ENCODE measurements at places on chromosomes 7 and 10.

DNA sequence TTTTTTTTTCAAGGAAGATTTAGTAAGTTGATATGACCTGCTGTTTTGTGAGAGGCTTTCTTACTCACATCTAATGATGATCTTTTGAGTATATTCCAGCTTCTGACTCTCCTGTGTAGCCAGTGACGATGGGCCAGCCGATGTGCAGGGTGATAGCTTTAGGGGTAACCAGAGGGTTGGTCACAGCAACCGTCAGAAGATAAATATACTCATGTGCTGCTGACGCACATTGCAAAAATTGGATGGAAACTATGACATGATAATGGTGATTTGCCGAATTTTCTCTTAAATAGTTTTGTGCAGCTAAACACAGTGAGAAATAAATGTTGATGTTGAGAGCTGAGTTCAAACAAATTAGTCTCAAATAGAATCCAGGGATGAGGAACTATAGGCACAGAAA, 29.5 kb downstream of the R3HCC1L start:
- no peak for DNase-seq

DNA sequence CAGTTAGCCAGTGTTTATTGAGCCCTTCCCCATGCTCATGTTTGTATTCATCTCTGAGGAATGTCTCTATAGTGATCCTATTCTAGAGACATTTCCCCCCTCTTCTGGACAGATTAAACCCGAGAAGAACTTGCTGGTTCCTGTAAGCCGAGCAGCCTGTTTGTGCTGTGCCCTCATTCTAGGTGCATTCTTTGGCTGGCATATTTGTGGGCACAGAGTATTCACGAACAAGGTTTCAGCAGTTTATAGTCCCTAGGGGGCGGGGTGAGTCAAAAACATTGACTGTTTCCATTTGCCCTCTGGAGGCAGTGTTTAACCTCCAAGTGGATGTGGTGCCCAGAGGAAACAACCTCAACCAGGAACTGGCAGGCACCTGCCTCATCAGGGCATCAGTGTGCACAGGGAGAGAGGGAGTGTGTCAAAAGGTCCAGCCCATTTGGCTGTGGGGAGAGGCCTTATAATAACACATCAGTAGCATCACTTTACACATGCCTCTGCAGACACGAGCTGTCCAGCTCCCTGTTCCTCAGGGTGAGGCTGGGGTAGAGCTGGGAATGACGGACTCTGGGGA, 273.3 kb upstream of the LRGUK start:
- DNase-seq = no peak

- no peak for DNase-seq
Observed at GRCh38 chr7:106462365-106462859, 177.6 kb upstream of the NAMPT start.

DNA sequence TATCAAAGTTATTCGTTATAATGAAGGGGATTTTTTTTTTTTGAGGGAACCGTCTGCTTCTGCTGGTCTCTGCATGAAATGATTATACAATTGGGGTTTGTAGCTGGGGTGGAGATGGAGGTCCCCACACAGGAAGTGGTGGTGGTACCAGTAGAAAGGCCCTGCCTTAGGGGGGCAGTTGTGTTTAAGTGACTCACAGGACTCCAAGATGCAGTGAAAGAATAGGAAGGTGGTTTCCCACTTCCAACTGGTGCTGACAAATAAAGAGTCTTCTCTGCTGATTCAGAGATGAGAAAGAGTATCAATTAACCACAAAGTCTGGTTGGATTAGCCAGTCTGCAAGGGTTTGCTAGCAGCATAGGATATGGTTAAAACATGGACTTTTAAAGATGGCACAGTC, 376.0 kb downstream of the SORCS3 start:
- no peak for DNase-seq

- DNase-seq = no peak
Observed at GRCh38 chr7:139034855-139035585, 822 bp downstream of the ZC3HAV1L start.

GRCh38 chr7:18306696-18307095, 188.9 kb upstream of the HDAC9 start:
- DNase-seq = no peak

DNA sequence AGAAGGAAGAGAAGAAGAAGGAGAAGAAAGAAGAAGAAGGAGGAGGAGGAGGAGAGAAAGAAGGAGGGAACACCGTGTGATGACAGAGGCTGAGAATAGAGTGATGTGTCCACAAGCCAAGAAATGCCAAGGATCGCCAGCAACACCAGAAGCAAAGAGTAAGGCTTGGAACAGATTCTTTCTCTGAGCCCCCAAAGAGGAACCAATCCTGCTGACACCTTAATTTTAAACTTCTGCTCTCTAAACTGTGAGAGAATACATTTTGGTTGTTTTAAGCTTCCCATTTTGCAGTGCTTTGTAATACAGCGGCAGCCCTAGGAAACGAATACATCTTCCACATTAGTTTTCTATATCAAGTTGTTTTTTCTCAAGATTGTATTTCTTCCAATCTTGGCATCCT, 13.9 kb upstream of the WNT8B start:
- DNase-seq = no peak

DNA sequence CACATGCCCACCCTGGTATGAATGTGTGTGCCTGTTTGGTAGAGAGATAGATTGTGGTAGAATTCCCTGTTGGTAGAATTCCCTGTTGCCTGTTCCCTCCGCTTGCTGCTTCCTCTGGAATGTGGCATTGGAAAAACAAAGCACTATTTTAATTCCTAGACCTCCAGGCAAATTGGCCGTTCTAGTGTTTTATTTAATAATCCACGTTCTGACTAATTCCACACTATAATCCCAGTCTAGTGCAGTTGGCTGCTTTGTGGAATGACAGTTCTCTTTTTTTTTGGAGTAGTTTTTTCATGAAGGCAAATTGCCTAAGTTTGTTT, 2.0 kb downstream of the HECW1 start:
- DNase-seq = no peak

DNA sequence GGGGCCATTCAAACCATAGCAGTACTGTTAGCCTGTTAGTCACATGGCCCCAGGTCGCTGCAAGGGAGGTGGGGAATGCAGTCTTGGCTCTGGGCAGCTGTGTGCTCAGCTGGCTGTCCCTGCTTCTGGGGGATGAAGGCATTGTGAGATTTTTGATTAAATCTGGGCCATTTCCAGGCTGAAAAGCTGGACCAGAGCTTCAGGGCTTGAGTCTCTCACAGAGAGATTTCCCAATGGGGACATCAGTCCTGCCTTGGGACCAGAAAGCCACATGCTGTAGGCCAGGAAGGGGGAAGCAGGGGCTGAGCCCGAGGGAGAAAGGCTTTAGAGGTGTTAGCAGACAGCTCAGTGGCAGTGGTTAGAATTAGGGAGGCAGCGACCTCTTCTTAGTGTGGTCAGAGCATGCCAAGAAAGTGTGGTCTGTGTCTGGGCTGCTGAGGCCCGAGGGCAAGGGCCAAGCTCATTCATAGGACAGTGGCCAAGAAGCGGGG, 33.6 kb downstream of the PALD1 start:
- no peak for DNase-seq

- DNase-seq = no peak
Observed at GRCh38 chr7:129176916-129177710, 11.3 kb upstream of the SMO start.

DNA sequence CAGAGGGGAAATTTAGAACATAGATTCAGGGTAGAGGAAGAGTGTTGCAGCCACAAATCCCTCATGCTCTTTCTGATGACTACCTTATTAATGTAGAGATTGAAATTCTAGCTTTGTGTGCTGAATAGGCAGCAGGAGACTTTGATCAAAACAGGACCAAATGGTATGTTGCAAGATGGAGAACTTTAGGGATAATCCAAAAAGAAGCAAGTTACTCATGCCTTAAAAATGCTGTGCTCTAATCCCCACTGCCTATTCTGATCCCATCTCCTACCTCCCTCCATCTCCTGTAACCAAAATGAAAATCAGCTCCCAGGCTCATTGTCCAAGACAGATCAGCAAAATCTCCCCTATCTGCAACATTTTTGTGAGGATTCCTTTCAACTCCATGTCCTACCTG, 31.3 kb downstream of the CH25H start:
- no peak for DNase-seq

DNA sequence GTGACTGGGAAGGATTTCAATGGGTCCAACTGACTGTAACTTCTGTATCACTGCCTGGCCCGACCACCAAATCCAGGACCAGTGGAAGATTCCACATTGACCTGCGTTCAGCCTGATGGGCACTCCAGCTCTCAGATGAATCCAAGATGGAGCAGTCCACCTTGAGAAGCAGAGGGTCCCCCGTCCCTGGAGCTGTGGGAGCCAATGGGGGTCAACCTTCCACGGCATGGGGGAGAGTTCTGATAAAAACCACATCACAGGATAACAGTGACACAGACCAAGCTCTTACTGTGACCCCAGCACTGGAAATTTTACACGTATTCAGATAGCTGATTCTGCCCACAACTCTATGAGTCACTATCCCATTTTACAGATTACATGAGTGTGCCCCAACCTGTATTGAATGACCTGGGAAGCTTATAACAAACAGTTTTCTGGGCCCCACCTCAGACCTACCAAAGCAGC, 11.2 kb downstream of the ZCCHC24 start:
- no peak for DNase-seq

DNA sequence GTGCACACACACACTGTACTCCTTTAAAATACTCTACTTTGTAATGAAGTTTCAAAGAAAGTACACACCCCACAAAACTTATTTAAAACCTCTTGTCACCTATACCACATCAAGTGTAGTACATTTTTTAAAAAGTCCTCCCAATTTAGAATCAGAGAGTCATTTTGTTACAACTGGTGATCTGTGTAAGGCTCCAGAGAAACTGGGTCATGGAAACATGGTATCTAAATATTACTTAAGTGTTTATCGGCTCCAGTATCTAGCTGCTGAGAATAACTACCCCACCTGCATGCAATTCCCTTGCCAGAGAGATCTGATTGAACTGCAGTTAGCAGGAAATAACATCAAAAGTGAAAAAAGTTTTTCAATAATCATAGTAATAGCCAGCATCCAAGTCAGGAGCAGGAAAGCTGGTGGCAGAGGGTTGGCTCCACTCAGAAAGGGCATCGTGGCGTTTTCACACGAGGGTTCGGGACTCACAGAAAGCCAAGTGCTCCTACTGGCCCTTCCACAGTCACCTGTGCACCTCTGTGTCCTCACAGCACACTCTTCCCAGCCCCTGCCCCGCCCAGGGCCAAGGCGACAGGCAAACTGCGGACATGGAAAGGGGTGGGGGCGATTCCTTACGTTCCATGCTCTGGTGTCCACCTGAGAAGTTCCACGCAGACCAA, 6.5 kb downstream of the RGS10 start:
- no peak for DNase-seq

- no peak for DNase-seq
Observed at GRCh38 chr7:95470452-95470851, 15.3 kb upstream of the ASB4 start.

- DNase-seq = no peak
Observed at GRCh38 chr10:25023278-25023677, 6.9 kb downstream of the THNSL1 start.

- DNase-seq = no peak
Observed at GRCh38 chr10:103758294-103758681, 97.1 kb downstream of the SH3PXD2A start.

- DNase-seq = no peak
Observed at GRCh38 chr7:49781996-49782395, 8.6 kb downstream of the VWC2 start.

DNA sequence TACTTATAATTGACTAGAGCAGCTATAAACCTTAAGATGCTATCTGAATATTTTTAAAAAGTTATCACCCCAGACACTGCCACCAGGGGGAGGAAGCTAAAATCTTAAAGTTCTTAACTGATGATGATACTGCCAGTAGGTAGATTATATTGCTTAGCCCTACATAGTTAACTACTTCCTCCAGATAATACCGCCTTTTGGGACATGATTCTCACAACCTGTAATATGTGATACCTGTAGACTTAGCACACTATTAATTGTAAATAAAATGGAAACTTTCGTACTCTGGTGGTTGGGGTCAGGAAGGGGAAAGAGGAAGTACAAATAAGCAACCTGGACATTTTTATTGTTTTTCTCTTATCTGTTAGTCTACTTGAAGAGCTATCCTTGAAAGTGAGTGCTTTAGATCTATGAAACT, 268.9 kb downstream of the ADK start:
- DNase-seq = no peak

GRCh38 chr10:75977139-75977538, 545.7 kb downstream of the LRMDA start:
- no peak for DNase-seq

GRCh38 chr10:59008452-59008851, 168.0 kb upstream of the PHYHIPL start:
- no peak for DNase-seq

DNA sequence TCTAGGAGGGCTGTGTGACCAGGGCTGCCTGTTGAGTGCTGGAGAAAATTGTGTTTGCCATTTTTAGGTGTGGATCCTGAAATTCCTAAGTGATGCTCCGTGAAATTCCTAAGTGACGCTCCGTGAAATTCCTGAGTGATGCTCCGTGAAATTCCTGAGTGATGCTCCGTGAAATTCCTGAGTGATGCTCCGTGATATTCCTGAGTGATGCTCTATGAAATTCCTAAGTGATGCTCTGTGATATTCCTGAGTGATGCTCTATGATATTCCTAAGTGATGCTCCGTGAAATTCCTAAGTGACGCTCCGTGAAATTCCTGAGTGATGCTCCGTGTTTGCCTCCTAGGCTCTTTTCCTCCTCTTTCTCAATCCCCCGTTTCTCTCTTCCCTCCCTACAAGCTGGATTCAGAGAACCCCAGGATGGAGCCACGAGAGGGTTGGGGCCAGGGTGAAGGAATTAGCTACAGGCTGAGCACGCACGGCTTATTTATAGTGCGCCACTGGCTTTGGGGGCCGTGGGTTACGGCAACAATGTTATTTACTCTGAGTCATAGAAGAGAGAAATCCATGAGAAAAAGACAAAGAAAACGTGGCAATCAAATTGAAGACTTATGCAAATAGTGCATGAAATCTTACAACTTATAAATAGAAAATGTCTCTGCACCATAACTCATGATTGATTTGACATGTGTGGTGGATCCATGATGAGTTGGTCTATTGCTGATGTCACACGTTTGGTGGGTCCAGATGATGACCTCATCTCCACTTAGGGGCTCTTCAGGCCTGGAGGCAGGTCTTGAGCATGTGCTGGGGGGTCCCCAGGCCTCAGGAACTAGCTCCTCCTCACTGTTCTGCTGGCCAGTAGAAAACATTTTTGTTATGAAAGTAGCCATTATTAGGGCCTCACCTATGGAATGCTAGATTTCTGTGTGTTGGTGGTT, 224.6 kb downstream of the WDR37 start:
- DNase-seq = no peak

DNA sequence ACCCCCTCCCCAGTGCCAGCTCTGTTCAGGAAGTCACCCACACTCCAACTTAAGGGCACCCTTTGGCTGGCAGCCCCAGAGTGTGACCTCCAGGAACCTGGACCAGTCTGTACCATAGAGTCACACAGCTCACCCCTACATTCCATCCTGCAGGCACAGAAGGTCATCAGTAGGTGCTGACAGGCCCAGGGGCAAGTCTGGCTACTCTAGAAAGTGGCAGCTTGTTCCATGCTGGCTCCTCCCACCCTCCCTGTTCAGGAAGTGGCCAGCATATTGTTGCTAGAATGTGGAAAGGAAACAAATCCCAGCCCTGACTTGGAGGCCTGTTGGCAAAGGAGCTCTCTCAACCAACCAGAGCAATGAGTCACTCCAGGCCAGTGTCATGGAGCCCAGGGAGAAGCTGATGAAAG, 3.2 kb upstream of the NCOA4 start:
- no peak for DNase-seq
